ENCODE measurements at places on chromosomes 12 and 14.

DNA sequence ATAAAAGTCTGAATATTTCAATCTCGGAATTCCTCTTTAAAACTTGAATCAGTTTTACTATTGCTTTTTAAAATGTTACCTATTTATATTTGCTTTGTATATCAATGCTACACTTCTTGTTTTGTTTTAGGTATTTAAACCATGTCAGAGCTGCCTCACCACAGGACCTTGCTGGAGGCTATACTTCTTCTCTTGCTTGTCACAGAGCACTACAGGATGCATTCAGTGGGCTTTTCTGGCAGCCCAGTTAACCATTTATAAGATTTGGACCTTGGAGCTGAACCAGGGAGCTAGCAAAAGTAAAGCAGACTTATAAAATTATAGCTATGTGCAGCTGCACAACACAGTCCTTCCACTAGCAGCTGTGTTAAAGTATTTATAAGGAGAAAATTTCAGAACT, 12.8 kb downstream of the TRMT5 start:
- DNase-seq: no peak

- no peak for DNase-seq
Observed at GRCh38 chr12:6072302-6072752, 52.1 kb downstream of the VWF start.

GRCh38 chr12:124497658-124498057, 69.8 kb downstream of the NCOR2 start:
- no peak for DNase-seq

GRCh38 chr12:5589054-5589453, 157.1 kb downstream of the NTF3 start:
- no peak for DNase-seq

DNA sequence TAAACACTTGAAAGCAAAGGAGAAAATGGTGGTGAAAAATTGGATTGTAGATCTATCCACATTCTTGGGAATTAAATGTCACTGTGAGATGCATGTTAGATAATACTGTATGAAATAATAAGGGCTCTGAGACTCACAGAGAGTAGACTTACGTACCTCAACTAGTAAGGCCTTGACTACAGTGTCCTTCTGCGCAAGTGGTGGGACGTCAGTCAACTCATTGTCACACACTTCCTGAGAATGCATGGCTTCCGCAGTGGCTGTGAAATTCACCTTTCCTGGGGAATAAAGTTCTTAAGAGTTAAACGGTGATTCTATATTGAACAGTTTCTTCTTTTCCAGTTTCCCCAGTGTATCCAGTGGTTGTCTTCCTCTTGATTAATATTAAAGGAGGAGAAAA, 32.6 kb upstream of the PZP start:
- DNase-seq: no peak

- DNase-seq: no peak
Observed at GRCh38 chr12:115404761-115405470, 720.9 kb upstream of the TBX3 start.

DNA sequence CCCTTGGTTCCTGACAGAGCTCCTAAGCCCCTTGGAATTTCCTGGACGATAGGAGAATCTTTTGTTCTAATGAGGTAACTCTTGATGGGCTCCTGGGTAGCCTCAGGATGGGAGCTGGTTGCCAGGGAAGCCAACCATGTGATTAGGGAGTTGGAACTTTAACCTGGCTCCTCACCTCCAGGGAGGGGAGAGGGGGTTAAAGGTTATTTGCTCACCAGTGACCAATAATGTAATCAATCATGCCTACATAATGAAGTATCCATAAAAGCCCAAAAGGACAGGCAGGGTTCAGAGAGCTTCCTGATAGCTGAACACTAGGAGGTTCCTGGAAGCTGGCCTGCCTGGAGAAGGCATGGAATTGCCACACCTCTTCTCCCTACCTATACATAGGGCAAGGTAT, 6.2 kb upstream of the CNOT2 start:
- no peak for DNase-seq

DNA sequence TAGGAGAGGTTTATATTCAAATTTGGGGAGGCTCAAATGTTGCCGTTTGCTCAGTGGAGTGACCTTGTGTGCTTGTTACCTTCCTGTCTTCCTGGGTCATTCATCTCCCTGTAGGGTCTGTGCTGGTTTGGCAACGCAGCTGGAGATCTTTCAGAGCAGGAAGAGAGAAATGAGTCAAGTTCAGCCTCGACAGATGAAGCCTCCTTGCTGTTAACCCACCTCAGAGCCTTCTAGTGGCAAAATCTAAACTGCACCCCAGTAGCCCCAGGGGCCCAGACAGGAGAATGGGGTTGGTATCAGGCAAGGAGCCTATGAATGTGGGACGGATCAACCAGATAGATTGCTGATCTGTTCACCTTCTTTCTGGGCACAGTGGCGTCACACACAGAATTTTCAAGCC, 999.3 kb downstream of the VRK1 start:
- DNase-seq: no peak

GRCh38 chr14:58749066-58749669, 111.4 kb downstream of the DACT1 start:
- no peak for DNase-seq

- DNase-seq: peak; percentile 54
Observed at GRCh38 chr12:122946690-122947341, 19.4 kb downstream of the ABCB9 start.

DNA sequence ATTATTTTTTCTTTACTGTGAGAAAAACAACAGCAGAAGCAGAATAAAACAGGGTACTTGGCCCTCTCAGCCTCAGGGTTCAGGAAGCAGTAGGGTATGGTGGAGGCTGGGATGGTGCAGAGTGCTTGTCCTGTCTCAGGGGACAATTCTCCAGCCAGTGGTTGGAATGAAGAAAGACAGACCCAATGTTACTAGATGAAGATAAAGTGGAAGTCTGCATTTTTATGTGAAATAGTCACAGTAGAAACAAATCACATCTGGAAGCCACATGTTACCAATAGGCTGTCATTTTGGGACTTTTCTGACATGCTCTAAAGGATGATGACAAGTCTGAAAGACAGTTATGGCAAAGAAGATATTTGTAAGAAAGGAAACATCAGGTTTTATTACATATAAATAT, 32.3 kb downstream of the PROX2 start:
- no peak for DNase-seq

DNA sequence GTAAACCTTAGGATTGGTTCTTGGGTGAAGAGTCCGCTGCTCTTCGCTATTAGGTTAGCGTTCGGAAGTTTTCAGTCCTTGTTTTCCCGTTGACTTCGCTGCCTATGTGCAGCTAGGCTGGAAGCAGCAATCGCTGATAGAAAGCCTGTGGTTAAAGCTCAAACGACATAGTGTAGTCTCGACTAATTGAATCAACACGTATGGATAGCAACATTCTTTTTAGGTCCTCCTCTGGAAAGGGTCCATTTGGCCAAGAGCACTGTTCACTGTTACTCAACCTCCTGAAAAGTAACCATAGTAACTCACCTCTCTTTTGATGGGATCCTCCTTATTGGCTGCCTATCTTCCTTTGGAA, 355.5 kb downstream of the SNAPC1 start:
- no peak for DNase-seq

DNA sequence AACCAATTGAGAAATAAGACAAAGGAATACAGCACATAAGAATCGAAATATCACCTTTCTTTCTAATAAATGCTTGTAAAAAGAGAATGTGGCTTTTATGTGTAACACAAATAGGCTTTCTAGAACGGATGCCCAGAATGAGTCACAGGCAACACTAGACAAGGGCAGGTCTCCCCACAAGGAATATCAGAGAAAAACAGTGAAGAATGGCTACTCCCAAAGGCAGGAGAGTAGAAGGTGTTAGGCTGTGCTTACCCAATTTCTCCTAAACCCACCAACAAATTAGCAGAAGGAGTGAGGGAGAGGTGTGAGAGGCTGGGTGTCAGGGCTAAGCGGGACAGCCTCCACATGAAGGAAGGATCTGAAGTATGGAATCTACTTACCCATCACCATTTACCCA, 55.2 kb downstream of the GALNT4 start:
- DNase-seq: no peak

DNA sequence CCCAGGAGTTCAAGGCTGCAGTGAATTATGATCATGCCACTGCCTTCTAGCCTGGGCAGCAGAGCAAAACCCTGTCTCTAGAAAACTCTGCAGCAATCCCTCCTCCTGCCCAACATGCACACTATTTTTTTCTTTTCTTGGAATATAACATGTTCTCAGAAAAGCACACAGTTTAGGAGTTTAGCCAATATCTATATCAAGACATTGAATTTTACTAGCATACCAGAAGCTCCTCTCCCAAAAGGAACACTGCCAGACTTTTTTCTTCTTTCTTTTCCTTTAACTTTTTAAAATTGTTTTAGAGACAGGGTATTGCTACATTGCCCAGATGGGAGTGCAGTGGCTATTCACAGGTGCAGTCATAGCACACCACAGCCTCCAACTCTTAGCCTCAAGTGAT, 107.1 kb upstream of the AEBP2 start:
- DNase-seq: no peak

DNA sequence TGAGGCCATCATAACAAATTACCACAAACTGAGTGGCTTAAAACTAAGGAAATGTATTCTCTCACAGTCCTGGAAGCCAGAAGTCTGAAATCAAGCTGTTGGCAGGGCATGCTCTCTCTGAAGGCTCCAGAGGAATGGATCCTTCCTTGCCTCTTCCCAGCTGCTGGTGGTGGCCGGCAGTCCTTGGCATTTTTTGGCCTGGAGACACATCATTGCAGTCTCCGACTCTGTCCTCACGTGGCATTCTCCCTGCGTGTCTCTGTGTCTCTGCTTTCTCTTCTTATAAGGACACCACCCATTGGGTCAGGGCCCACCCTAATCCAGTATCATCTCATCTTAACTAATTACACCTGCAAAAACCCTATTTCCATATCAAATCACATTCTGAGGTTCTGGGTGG, 206.1 kb downstream of the SLC41A2 start:
- DNase-seq: no peak

DNA sequence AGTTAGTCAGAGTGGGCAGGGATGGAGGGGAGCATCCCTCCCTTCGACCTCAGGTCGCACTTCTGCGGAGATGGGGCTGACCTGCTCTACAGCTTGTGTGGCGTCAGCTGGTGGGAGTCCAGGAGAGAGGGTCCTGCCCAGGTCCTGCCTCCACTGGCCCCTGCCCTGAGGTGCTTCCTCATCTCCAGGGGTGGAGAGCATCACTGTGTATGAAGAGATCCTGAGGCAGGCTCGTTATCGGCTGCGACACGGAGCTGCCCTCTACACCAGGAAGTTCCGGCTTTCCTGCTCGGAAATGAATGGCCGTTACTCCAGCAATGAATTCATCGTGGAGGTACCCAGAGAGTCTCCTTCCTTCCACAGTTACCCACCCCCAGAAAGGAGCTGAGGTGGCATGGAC, 20.2 kb downstream of the CLSTN3 start:
- no peak for DNase-seq

- peak; percentile 19 for DNase-seq
Observed at GRCh38 chr12:127343940-127344339, 923.0 kb upstream of the TMEM132C start.

- no peak for DNase-seq
Observed at GRCh38 chr12:121826318-121827150, 22.7 kb downstream of the SETD1B start.

DNA sequence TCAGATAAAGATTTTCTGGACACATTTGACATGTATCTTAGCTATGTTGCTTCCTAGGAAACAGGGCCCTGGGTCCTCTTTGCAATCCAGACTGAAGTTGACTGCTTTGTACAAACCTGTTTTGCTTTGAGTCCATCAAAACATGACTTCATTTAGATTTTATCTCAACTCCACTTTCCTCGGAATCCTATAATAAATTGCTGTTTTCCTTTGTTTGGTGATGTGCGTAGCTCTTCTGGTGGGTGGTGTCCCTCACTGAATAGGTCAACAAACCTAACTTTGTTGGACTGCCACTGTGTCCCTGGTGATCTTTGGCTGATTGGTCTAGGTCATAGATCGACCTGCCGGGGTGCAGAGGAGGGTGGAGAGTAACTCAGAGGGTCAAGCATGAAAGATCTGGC, 735 bp upstream of the P2RX7 start:
- DNase-seq: no peak

- DNase-seq: peak; percentile 95
Observed at GRCh38 chr12:124512667-124513296, 54.6 kb downstream of the NCOR2 start.

- no peak for DNase-seq
Observed at GRCh38 chr14:91899213-91899612, 31.9 kb upstream of the TC2N start.

GRCh38 chr14:68744613-68745012, 48.3 kb downstream of the ZFP36L1 start:
- DNase-seq: no peak

- no peak for DNase-seq
Observed at GRCh38 chr12:53811606-53812005, 59.8 kb upstream of the CISTR start.

- no peak for DNase-seq
Observed at GRCh38 chr12:62776575-62776974, 158.4 kb downstream of the PPM1H start.

Measured in H7 (cell line).